ENCODE measurements at places on chromosomes 7 and 10.

- no peak for DNase-seq
Measured at GRCh38 chr7:16344927-16345326, 76.4 kb downstream of the CRPPA start.

DNA sequence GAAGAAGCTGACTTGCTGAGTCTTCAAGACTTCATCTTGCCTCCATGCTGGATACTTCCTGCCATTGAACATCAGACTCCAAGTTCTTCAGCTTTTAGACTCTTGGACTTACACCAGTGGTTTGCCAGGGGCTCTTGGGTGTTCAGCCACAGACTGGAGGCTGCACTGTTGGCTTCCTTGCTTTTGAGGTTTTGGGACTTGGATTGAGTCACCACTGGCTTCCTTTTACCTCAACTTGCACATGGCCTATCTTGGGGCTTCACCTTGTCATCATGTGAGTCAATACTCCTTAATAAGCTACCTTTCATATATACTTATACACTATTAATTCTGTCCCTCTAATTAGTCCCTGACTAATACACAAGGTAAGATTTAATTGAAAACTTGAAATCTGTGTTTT lies 361.7 kb upstream of the SEMA3C start:
- DNase-seq, result no peak

DNA sequence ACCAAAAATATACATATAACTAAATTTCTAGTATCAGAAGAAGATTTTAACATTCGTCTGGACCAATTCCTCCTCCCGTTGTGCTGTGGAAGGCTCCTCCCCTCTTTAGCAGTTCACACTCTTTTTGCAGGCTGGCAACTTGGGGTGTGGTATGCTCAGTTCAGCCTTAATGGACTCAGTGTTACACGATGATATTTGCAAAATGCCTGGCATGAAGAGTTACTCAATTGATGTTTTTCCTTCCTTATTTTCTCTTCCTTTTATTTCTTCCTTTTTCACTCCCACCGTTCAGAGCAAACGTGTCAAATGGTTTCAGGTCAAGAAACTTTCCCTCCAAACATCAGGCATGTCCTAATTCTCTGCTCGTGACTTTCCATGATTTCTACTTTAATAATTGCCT lies 248.3 kb downstream of the PHF14 start:
- no peak for DNase-seq

- no peak for DNase-seq
Measured at GRCh38 chr10:72935361-72935760, 19.2 kb downstream of the PLA2G12B start.

GRCh38 chr7:25557930-25558329 lies 329.6 kb upstream of the NPVF start:
- DNase-seq, result no peak

GRCh38 chr7:43467406-43467805 lies 115.5 kb upstream of the STK17A start:
- DNase-seq, result no peak

GRCh38 chr10:30348378-30348776 lies 701 bp downstream of the MTPAP start:
- DNase-seq, result no peak

DNA sequence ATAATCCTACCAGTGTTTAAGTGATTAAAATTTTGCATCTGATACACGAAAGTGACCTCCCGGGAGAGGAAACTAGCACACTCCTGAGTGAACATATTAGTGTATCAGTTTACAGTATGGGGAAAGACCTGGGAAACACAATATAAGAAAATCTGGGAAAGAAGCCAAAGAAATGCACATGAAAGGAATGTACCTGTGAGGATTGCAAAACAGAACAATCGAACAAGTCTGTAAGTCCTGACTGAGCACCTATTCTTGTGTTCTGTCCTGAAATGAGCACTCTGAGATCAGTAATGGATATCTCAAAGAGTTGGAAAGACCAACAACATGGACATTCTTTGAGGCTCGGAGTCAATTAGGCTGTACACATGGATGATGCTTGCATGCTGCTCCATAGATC lies 554.7 kb downstream of the SORCS3 start:
- DNase-seq, result no peak

- DNase-seq, result no peak
Measured at GRCh38 chr7:108537229-108537628, 11.3 kb upstream of the PNPLA8 start.

DNA sequence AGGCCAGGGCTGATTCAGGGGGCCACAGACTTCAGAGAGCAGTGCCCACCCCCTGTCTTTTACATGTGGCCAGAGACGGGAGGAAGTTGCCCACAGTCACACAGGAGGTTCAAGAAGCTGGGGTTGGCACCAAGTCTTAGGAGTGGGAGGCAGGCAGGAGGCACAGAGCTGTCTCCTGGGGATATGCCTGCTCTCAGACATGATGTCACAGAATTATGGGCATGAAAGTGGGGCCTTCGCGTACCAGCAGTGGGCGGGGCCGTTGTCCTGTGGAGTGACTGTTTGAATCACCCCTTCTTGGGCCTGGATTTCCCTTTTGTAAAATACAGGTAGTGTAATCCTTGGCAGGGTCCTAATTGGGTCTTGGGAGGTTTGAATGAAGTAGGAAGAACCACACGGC lies 81.2 kb upstream of the PPIF start:
- no peak for DNase-seq

- DNase-seq, result no peak
Measured at GRCh38 chr7:123548406-123548805, 9.2 kb downstream of the NDUFA5 start.

DNA sequence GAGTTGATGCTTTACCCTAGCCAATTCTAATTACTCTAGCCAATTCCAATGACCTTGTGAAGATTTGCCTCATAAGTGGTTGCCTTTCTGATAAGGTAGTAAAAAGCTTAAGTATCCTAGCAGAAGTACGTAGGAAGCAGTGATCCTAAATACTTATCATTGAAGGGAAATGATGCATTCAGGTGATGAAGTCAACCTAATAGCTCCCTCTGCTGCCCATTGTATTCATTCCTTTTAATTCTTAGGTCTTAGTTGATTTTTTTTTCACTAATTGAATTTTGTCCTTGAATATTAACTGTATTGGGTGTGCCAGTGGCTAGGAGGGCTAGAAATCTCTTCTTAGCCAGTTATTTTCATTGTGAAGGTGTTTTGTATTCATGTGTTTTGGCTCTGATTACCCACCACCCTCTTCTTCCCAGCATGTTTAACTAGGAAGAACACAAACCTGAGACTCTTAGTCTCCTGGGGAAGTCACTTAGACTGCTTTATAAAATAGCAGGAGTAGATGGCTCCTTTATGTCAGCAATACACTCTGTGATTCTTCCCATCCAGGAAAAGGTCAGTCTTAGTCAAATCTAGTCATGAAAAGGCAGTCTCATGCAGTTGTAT lies 46.3 kb downstream of the PLEKHA8 start:
- no peak for DNase-seq

- no peak for DNase-seq
Measured at GRCh38 chr7:126211875-126212274, 1040.9 kb downstream of the GRM8 start.

DNA sequence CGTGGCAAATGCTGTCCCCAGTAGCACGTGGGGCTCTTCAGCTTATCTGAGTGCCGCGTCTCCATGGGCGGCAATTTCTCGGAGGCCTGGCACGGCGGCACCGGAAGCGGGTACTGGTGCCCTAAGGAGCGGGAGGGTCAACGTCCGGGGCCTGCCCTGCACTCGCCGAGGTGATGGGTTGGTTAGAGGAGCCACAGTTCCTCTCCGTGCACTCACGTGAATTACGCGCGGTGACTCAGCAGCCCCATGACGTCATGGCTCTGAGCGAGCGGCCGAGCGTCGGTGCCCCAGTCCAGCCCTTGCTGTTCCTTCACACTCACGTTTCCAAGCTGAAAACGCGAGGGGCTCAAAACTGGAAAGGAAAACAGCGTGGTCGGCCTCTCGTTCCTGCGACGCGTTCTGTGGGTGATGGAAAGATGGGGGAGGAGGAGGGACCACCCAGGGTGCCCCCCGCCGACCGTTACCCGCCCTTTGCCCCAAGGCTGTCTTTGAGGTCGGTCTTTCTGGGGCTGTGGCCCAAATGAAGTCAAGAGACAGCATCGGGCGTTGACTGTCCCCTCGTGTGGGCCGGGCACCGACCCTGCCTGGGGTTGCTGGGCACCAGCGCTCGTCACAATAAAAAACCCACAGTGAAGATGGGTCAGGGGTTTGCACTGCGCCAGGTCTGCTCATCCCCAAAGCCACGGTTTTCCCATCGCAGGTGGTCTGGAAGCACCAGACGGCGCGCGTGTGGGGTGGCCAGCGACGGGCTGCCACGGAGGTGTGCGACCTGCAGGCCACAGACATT lies 70.4 kb upstream of the CFAP46 start:
- DNase-seq, result peak; percentile 62

- DNase-seq, result no peak
Measured at GRCh38 chr7:12127455-12127854, 83.6 kb upstream of the TMEM106B start.

- DNase-seq, result no peak
Measured at GRCh38 chr10:131655101-131655849, 245.5 kb upstream of the PPP2R2D start.

- DNase-seq, result no peak
Measured at GRCh38 chr7:44709011-44709915, 39.4 kb upstream of the ZMIZ2 start.

DNA sequence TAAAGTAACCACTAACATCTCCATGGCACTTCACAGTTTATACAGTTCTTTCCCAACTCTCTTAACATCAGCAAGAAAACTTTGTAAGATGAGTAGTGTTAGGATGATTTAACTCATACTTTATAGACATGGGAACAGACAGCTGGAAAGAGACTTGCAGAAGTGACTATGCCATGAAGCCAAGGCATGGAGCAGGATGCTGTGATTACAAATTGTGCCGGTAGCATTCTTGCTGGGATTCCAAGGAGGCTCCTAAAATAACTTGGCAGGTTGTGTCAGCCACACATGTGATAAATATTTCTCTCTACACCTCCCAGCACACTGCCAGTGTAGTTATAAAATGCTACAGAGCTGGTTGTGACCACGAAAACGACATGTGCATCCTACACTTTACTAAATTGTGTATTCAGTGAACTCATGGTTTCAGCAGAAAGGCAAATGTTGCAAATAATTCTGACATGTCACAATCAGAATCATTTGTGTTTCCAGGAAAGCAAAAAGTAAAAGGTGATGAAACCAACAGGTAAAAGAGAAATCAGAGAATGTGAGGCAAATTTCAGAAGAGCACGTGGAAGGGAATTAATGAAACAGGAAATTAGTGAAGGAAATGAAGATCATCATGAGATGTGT lies 5.6 kb upstream of the CYP3A4 start:
- DNase-seq, result no peak

GRCh38 chr7:20432071-20432470 lies 101.4 kb downstream of the ITGB8 start:
- no peak for DNase-seq

- DNase-seq, result no peak
Measured at GRCh38 chr7:123557016-123557397, 611 bp downstream of the NDUFA5 start.

GRCh38 chr10:43976292-43976691 lies 327.6 kb upstream of the ZNF32 start:
- no peak for DNase-seq

GRCh38 chr10:124560377-124561105 lies 98.9 kb downstream of the LHPP start:
- DNase-seq, result peak; percentile 70

DNA sequence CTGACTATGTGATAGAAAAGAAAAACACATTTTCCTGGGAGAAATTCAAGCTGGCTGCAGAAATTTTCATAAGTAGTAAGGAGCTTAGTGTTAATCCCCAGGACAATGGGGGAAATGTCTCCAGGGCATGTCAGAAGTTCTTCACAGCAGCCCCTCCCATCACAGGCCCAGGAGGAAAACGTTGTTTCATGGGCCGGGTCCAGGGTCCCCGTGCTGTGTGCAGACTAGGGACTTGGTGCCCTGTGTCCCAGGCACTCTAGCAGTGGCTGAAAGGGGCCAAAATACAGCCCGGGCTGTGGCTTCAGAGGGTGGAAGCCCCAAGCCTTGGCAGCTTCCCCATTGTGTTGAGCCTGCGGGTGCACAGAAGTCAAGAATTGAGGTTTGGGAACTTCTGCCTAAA lies 99.0 kb upstream of the ASAH2 start:
- DNase-seq, result no peak

- DNase-seq, result no peak
Measured at GRCh38 chr7:92276460-92276864, 30.7 kb downstream of the ANKIB1 start.

DNA sequence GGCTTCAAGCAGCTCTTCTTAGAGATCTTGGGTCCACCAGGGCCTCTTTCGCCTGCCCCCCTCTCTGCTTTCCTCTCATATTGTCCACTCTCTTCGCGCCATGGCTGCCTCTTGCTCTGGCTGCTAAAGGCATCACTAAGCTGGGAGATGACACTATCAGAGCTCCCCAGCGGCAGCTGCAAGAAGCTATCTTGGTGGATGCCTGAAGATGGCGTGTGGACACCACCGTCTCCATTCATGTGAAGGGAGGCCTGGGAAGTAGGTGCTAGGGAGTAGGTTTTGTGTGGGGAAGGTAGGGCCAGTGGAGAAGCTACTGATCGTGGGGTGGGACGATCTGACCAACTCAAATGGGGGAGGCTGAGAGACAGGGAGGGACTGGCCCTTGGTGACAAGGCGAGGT lies 45.9 kb upstream of the PDLIM1 start:
- DNase-seq, result no peak

DNA sequence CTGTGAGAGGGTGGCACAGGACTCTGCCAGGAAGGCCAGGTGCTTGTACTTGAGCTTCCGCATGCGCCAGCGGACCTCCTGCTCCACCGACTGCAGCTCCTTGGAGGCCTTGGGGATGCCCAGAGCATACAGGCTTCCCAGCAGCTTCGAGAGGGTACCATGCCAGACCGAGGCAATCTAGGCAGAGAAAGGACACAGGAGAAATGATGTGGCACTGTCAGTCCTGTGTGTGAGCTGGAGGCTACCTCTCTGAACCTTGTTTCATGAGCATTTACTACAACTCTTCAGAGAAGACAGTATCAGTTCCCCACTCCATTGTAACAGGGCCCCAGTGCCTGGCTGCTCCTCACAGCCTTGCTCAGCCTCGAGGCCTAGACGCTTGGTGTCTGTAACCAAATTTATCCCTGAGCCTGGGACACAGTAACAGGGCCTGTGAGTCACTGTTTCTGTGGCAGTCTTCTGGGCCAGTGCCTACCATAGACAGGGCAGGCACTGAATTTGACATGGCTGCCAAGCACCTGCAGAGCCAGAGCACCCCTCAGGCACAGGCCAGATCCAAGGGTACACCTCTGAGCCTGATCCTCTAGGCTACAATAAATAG lies 5.8 kb downstream of the TBRG4 start:
- no peak for DNase-seq

GRCh38 chr7:86949052-86949778 lies 110.2 kb downstream of the ELAPOR2 start:
- no peak for DNase-seq

- no peak for DNase-seq
Measured at GRCh38 chr7:90250601-90251303, 5.8 kb downstream of the CFAP69 start.

- no peak for DNase-seq
Measured at GRCh38 chr7:69858471-69858870, 260.2 kb downstream of the AUTS2 start.

Measured in left cardiac atrium (tissue), 4 donors.